ENCODE measurements at places on chromosomes 2 and 18. TPM values are rescaled to one million over a fixed set of nuclear protein-coding genes. Genes with fewer than 3 reads are reported as not detected.

Gene QPCT
- 11.2 TPM for polyA plus RNA-seq

DNA sequence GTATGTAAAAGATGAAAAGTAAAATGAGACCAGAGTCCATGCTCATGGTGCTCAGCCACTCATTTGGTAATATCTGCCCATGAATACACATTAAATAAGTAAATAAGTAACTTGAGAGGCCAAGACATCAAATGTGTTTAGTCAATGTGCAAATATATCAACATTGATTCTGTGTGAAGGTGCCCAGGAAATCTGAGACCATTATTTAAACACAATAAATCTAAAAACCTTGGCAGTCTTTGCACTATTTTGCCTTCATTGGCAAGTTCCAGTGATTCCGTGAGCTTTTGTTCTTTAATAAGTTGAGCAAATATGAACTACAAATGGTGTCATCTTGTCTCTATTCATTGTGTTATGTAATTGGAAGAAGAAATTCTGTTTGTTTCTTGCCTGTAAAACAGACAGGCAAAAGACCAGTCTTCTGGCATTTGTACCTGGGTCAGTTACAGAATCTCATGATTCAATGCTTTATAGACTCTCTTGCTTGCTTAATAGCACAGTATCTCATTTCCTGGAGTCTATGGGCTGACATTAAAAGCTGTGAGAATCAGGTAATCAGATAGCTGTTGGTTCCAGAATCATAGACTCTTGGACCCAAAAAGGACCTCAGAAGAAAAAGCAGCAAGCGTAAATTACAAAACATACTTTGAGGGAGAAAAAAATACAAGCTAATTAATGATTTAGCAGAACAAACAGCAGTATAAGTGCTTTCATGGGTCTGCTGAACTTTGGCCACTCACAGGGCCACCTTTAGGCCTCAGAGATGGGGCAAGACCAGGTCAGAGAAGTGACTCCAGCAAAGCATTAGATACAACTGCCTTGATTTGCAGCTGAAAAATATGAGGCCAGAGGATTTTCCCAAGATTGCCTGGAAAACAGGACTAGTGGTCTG, 20.0 kb upstream of the SERPINB3 start:
- DNase-seq: no peak

Gene SCYGR7
- polyA plus RNA-seq: not detected

- DNase-seq: no peak
Observed at GRCh38 chr2:62624855-62625254, 80.7 kb upstream of the EHBP1 start.

- DNase-seq: no peak
Observed at GRCh38 chr18:48887294-48887904, 63.4 kb downstream of the SMAD7 start.

DNA sequence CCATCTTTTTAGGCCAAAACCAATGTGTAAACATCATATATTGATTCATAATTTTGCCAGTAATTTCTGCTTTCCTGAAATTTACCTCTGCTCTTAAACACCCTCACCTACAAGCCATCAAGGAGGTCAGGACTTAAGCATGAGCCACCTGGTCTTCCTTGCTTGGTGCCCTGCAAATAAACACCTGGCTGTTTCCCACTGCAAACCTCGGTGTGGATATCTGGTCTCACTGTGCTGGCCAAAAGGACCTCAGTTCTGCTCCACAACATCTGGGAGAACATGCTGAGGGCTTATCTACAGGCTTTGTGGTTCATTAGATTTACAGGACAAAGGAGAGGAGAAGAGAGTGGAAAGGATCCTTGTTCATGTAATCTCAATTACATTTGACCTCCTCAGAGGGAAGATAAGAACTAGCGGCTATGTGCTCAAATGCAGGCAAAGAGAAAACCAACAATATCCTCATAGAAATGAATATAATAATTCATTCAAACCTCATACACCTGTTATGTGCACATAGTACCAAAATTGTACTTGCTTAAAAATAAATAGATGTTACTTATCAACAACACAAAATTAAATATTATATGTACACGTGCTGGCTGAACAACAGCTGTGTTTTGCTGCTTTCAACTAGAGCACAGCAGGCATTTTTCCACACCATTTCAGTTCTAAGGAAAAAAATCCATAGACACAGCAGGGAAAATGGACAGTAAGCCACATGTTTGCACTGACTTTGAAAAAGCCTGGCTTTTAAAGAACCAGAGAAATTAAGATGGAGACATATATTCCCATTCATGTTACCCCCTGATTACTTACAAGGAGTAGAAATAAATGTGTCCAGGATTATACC, 465.1 kb downstream of the LPIN1 start:
- DNase-seq: no peak

- DNase-seq: no peak
Observed at GRCh38 chr2:135762022-135762421, 20.4 kb downstream of the UBXN4 start.

All from AG04450 (cell line).